ENCODE measurements at places on chromosomes 6 and 20. TPM values are rescaled to one million over a fixed set of nuclear protein-coding genes. Genes with fewer than 3 reads are reported as not detected.

The RBBP8NL gene
- not detected for total RNA-seq

The COL9A1 gene
- not detected for total RNA-seq

The BCAS1 gene
- not detected for total RNA-seq

The VIP gene
- not detected for total RNA-seq

The SCUBE3 gene
- 0.10 TPM for total RNA-seq

The LHFPL5 gene
- total RNA-seq = not detected

The XKR7 gene
- not detected for total RNA-seq

The NINL gene
- total RNA-seq = 6.4 TPM

The CSNK2A1 gene
- total RNA-seq = 146 TPM

The CRISP3 gene
- not detected for total RNA-seq

The MYBL2 gene
- 53.1 TPM for total RNA-seq

The PRL gene
- not detected for total RNA-seq

The ABHD16B gene
- total RNA-seq = not detected

The EFCAB8 gene
- 0.10 TPM for total RNA-seq

The SLC17A1 gene
- not detected for total RNA-seq

The EPB41L1 gene
- total RNA-seq = 8.8 TPM

The SFTA2 gene
- not detected for total RNA-seq

The DCDC2 gene
- total RNA-seq = not detected

The VSX1 gene
- total RNA-seq = 2.8 TPM

The CCN2 gene
- 30.0 TPM for total RNA-seq

The FKBP1C gene
- 1.7 TPM for total RNA-seq

The HSD17B8 gene
- total RNA-seq = 3.2 TPM

All from RPMI7951 (cell line).